ENCODE measurements at places on chromosomes 11 and 22. TPM values are rescaled to one million over a fixed set of nuclear protein-coding genes. Genes with fewer than 3 reads are reported as not detected.
A peak's percentile ranks its signal among the peaks of the same experiment; 100 is the strongest.

GRCh38 chr11:18329196-18329870 is 7.0 kb downstream of the GTF2H1 start:
- no peak for DNase-seq

DNA sequence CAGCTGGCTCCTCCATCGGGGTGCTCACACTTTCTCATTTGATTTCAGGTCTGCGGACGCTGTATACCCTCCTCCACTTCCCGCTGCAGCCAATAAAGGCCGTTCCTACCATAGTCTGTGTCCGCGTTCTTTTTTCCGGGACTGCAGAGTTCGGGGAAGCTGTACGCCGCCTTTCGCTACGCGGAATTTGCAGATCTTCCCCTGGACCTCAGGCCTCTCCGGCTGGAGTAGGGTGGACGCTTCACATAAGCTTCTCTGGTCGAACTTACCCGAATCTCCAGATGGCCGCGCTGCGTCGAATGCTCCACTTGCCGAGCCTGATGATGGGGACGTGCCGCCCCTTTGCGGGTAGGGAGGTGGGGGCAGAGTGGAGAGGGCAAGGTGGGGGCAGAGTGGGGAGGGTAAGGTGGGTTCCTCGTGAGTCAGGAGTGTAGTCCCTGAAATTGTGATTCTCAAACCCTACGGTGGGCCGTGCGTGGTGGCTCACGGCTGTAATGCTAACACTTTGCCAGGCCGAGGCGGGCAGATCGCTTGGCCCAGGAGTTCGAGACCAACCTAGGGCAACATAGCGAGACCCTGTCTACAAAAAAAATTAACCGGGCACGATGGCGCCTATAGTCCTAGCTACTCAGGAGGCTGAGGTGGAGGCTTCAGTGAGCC is 617 bp downstream of the CSKMT start:
- DNase-seq, result no peak

GRCh38 chr22:20904980-20905355 is 12.2 kb upstream of the CRKL start:
- no peak for DNase-seq

DNA sequence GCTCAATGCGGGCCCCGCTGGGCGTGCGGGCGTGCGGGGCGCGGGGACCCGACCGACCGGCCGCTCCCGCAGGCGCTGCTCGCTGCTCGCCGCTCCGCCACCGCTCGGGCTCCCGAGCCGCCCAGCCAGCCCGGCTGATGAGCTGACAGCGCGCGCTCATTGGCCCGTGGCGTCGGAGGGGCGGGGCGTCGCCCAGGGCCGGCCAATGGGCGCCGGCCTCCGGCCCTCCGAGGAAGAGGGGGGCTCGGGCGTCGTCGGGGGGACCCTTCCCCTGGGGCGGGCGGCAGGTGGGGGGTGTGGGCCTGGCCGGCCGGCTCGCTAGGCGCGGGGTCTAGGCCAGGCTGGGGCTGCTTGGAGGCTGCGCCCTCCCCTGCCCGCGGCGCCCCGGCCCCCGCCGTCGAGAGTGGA is at the start of gene SCUBE1:
Gene SCUBE1, minus strand, starts transcription at position 111 of the 408 bp plus-strand sequence. CDS start 111 bp downstream, outside the sequence.
- peak; percentile 67 for DNase-seq

GRCh38 chr11:79467761-79468160 is 26.9 kb upstream of the TENM4 start:
- DNase-seq, result no peak

DNA sequence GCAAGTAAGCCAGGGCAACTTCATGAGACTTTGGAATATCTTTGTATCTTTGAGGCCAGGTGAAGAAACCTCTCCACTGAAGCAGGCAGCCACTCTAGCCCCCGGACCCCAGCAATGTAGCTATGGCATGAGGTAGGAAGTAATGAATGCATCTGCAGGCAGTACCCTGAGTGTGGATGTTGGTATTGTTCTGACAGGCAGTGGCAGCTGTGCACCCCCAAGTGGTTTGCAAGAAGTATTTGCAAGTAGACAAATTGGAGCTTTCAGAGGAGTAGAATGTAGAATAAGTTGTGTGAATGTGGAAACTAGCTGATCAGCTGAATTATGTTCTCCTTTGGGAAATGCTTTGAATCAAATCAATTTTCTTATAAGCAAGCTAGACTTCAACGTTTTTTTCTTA is 194.4 kb upstream of the PGR start:
- no peak for DNase-seq

GRCh38 chr22:33465554-33465953 is 407.4 kb upstream of the SYN3 start:
- DNase-seq, result no peak

Gene PAAF1
- total RNA-seq, result 30.8 TPM

Gene RAPSN
- 0.42 TPM for total RNA-seq

Gene NRXN2
- total RNA-seq, result 0.60 TPM
